Activated CD4-positive, CD25-positive, alpha-beta regulatory T cell treated with anti-CD3 and anti-CD28 coated beads, Interleukin-2, amount 50 U/mL, for 24 hours (primary cell): ENCODE measurements at places on chromosomes 3 and 15.

- ATAC-seq: no peak
These were observed 676.2 kb downstream of the NAALADL2 start for GRCh38 chr3:175535351-175535750.

DNA sequence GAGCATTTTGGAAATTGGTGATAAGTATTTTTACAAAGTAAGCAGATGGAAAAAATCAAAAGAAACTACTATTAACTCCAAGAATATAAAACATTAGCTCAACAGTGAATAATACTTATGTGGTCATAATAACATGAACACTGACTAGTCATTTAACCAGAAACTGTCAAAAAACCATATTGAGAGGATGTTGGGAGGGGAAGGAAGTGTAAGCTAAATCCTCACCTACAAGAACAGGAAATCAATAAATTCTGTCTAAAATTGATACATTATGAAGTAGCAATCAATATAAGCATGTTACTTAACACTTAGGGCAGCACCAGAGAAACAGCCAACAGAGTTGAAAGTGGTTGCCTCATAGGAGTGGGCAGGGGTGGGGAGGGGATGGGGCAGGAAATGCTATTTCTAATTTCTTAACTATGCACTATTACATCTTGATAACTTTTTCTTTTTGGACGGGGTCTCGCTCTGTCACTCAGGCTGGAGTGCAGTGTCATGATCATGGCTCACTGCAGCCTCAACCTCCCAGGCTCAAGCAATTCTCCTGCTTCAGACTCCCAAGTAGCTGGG lies 41.7 kb downstream of the CCR3 start:
- peak; percentile 62 for ATAC-seq

DNA sequence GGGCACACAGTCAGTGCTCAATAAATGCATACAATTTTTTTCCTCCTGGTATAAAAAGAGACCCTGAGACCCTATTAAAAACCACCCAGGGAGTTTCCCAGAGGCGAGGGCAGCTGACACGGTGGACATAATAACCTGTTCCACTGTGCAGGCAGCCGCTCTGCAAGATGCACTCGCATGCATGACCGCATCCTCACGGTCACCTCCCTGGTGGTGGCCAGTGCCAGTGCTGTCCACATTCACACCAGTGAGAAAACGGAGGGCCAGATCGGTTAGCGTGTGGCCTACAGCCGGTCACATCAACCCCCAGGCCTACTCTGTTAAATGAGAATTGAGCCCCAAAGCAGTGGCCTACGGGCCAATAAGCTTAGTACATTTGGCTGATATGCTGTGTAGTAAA lies 24.8 kb downstream of the SH3BP5 start:
- no peak for ATAC-seq

DNA sequence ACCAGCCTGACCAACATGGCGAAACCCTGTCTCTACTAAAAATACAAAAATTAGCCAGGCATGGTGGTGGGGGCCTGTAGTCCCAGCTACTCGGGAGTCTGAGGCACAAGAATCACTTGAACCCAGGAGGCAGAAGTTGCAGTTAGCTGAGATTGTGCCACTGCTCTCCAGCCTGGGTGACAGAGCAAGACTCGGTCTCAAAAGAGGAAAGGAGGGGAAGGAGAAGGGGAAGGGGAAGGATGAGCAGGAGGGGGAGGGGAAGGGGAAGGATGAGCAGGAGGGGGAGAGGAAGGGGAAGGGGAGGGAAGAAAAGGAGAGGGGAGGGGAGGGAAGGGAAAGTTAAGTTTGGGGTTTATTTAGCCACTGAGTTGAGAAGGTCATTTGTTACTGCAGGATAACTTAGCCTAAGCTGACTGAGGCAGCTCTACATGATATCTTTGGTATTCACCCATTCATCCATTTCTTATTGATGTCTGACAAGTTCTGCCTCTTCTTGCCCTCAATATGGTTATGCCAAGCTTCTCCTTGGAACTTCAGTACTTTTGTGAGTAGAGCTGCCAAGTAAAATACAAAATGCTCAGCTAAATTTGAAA lies 15.9 kb upstream of the ABHD2 start:
- no peak for ATAC-seq

DNA sequence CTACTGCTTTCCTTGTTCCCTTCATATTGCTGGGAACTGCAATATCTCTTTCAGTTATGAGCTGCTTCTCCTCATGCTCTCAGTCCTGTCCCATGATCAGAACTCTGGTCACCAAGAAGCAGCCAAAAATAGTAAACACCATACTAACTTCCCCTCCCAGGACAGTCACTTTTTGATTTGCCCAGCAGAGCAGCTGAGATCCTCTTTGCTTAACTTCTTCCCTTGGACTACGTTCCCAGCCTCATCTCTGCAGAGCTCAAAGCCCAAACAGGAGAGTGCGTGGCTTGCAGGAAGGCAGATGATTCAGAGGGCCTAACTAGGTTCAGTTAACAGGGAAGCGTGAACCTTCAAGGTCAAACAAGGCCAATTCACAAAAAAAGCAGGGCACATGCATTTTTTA lies 153.2 kb downstream of the CTNNB1 start:
- ATAC-seq: no peak

GRCh38 chr15:58203537-58203936 lies 65.4 kb downstream of the AQP9 start:
- no peak for ATAC-seq

DNA sequence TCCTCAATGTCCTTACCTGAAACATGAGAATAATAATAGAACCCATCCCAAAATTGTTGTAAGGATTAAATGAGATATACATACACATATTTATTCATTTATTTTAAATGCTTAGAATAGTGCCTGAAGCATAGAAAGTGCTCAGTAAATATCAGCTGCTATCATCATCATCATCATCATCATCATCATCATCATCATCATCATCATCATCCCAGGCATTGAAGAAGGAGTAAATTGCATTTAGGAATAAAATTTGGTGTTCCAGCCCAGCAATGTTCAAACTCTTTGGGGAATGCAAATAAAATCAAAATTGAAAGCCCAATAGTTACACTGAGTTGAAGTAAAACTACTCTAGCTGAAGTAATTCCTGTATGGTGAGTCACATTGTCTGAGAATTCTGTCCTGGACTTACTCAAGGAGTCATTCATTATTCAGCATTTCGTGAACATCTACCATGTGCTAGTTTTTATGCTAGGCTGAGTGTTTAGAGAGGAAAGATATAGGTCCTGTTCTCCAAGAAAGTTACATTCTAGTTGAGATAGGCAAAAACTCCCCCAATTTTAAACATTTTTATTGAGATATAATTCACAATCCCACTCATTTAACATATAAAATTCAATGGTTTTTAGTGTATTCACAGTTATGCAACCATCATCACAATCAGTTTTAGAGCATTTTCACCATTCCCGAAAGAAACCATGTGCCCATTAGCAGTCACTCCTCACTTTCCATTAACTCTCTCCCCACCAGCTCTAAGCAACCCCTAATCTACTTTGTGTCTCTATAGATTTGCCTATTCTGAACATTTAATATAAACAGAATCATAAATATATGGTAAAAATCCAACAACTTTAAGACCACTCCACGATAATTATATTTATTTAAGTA lies 107.2 kb downstream of the FRMD5 start:
- no peak for ATAC-seq

DNA sequence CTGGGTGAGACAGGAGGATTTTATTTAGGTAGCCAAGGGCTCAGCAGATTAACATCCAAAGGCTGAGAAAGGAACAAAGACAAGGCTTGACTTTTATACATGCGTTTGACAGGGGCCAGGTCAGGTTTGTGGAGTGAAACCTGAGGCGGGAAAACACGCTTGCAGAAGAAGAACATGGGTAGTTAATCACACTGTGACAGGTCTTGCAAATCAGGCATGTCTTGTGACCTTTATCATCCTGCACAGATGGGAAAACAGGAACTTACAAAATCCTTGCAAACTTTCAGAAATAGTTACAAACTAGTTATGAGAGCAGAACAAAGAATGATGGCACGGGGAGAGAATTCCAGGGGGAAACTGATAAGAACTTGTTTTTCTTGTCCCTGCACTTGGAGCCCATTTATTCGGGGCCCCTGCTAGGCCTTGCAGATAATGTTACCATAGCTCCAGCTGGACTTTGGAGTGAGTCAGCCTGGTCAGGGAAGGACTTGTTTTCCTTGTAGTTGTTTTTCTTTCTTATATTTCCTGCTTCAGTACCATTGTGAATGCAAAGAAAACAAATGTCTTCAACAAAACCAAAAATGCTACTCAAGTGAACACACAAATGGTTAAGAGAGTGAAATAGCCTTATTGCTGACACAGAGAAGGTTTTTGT lies 965.9 kb upstream of the ROBO1 start:
- ATAC-seq: no peak

GRCh38 chr15:75673426-75674235 lies 25.9 kb downstream of the SNX33 start:
- no peak for ATAC-seq

GRCh38 chr3:81913886-81914663 lies 152.6 kb upstream of the GBE1 start:
- no peak for ATAC-seq

DNA sequence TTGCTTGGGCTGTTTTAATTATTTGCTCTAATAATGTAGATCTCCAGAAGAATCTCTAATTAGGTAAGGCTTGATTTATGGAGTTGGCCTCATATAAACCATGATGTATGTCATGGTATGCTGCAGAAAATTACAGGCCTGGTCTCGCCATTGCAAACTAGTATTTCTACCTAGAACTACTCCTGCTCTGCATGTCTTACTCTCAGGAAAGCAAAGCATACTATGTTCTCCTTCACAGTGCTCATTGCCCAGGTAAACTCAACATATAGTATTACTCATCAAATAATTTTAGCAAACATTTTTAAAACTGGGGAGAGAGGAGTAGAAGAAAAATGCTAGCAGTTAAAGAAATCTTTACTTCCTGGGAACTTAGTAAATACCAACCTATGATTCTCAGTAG lies 90.7 kb downstream of the FILIP1L start:
- ATAC-seq: no peak

GRCh38 chr3:84074767-84075166 lies 884.0 kb upstream of the CADM2 start:
- no peak for ATAC-seq

DNA sequence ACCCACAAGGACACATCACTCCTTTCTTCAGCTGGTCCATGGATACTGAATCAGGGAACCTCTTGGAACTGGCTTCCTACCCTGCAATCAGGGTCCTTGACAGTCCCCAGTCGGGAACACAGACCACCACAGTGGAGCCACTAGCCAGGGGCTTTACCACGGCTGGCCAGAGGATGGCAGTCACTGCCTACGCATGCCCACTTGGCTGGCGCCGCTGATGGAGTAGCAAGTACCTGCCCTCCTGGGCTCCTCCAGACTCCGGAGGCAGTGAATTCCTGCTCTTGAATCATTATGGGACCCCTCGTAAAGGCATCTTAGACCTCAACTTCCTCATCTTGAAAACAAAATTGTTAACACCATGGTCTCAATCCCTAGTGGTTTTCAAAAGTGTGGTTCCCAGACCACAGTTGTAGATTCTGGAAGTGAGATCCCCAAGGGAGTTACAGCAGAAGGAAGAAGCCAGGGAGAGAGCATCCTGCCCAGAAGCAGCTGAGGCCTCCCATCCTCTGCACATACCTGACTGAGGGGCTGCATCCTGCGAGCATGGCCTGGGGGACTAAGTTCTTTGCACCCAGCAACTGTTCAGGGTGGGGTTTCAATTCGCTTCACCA lies 9.1 kb upstream of the SKIC8 start:
- peak; percentile 56 for ATAC-seq

DNA sequence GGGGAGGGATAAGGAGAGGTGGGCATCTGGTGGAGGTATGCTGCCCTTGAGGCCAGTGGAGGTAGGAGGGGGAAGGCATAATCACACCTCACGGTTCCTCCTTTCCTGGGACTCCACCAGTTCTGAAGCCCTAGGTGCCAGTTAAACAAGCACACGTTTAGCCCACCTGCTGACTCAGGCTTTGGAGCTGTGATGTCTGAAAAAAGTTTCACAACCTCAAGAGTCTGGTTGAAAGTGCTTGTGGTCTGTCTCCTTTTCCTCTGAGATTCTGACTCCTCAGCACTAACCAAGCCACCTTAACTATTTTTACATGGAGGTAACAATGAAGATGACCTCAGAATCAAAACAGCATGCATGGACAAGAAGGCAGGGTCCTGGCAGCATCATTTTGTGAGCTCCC lies 23.0 kb downstream of the HPS3 start:
- ATAC-seq: peak; percentile 70

DNA sequence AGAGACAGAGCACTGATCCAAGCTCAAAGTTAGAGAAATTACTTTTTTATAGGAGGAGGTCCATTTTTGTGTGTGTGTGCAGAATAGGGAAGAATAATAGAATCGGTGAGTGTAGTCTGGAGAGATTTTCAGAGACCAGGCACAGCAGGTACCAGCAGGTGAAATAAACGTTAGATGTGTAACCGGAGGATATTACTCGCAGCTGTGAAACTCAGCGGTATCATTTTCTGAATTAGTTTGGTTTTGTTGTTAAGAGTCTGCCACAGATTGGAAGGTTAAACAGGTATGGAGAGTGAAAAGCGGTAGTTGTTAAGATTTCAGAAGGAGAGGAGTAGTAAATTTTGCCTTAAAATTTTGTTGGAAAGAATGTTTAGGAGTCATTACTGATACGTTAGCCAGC lies 69.9 kb downstream of the RGMA start:
- ATAC-seq: peak; percentile 36

- ATAC-seq: no peak
These were observed 121.4 kb downstream of the RFTN1 start for GRCh38 chr3:16392065-16392464.

- ATAC-seq: no peak
These were observed 427.5 kb downstream of the TUSC7 start for GRCh38 chr3:117137065-117137464.

DNA sequence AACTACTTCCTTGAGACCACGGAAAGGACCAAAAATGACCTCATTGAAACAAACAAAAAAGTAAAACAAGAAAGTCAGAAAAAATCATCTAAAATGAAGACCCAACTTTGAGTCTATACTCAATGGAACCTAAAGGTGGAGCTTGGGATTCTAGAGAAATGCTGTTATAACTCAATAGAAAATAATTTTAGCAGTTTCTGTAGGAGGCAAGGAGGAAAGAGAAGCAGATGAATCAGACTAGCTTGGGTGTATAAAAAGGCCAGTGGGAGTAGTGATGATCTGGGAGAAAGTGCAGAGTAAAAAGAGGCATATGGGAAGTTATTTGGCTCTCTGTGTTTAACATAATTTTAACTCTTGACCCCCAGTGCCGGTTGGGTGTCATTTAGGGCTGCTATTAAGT lies 94.4 kb downstream of the TMCO5A start:
- ATAC-seq: no peak

DNA sequence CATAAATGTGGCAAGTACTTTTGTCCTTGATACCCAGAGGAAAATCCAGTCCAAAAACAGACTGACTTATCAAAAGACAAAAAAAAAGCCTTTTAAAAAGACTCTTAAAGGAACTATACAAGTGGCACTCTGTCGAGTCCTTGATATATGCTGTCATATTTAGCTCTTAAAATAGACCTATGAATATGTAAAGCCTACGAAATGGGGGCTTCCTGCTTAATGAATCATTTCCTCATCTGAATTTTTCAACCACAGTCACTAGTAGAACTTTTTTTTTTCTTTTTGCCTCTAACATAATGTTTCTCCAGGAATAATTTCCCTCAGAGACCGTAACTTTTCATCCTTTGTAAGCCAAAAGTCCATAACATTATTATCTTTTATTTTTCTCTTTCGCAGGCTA lies 95.8 kb downstream of the P3H2 start:
- ATAC-seq: peak; percentile 58

GRCh38 chr3:151439652-151440125 lies 21.2 kb downstream of the IGSF10 start:
- peak; percentile 36 for ATAC-seq

- no peak for ATAC-seq
These were observed 44.5 kb downstream of the GBE1 start for GRCh38 chr3:81716870-81717509.

GRCh38 chr3:157064402-157064801 lies 95.5 kb downstream of the CCNL1 start:
- ATAC-seq: no peak

- no peak for ATAC-seq
These were observed 22.3 kb upstream of the P2RY13 start for GRCh38 chr3:151351648-151352047.
